ENCODE measurements at places on chromosomes 1 and 21.

- no peak for DNase-seq
These were observed 11.4 kb downstream of the C2CD2 start for GRCh38 chr21:41942457-41942856.

- no peak for DNase-seq
These were observed 743 bp upstream of the KRTAP10-10 start for GRCh38 chr21:44636209-44637017.

GRCh38 chr1:246566813-246567645 lies 773 bp downstream of the CNST start:
- DNase-seq = peak; percentile 58

GRCh38 chr1:79595931-79596330 lies 589.4 kb upstream of the ADGRL4 start:
- no peak for DNase-seq

- DNase-seq = no peak
These were observed 412.5 kb upstream of the ADAMTS5 start for GRCh38 chr21:27379354-27379753.

GRCh38 chr21:27418346-27418745 lies 451.5 kb upstream of the ADAMTS5 start:
- DNase-seq = no peak

Measured in OCI-LY7 (cell line).